ENCODE measurements at places on chromosomes 3 and 15.

DNA sequence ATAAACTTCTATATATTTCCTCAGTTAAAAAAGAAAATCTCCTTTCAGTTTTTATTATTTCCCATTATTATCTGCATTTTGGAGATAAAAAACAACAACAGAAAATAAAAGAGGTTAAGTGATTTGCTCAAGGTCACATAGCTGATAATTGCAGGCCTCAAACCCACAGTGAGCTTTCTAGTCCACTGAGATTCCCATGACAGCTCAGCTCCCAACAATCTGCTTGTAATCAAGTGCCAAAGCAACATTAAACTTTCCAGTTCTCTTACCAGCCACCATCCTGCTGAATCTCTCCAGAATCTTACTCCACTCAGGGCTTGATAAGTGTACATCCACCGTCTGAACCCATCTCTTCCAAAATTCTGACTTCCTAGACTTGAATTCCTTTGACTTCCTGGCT, 318.2 kb upstream of the SEMA6D start:
- DNase-seq: no peak

- no peak for DNase-seq
Measured at GRCh38 chr3:4421121-4421520, 45.9 kb downstream of the SUMF1 start.

GRCh38 chr15:57147621-57148020, 228.7 kb upstream of the CGNL1 start:
- no peak for DNase-seq

DNA sequence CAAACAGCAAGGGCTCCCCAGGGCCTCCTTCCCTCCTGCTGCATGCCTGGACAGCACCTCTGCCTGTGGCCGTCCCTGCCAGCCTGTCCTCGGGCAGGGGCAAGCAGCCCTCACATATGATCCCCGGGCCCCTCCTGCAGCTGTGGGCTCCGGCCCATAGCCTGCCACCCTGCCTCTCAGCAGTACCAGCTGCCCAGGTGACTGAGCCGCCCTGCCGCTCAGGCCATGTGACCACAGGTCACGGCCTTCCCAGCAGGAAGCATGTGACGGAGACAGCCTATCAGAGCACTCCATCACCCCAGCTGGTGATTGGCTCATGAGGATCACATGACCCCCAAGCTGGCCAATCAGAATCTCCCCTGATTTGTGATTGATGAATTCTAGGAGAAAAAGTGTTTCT, 23.9 kb downstream of the ALDH1L1 start:
- no peak for DNase-seq

DNA sequence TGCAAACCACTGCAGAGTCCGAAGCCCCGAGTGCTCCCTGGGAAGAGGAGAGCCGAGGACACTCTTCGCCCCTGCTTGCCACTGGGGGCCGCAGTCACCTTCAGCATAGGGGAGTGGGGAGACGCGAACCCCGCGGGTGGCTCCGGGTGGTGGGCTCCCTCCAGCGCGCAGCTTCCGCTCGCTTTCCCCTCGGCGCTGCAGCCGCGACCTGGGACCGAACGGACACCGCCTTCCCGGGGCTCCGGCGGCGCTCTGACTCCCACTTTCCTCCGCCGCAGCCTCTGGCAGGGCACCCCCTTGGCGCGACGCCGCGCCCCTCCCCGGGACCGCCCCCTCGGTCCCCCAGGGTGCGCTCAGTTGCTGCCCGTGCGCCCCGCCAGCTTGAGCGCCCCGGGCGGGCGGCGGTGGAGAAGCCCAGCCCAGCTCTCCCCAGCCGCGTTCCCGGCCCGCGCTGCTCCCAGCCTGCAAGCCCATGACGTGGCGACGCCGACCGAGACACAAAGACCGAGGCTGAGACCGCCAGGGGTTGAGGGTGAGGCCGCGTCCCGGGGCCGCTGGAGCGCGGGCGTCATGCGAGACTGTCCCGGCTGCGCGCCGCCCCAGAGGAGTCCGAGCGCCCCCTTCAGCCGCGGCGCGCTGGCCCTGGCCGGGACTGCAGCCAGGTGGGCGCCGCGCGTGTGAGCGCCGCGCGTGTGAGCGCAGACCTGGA, at the start of gene MINAR1:
Gene MINAR1 (plus strand): TSS at position 701 of the 709 bp plus-strand sequence. CDS start 23,812 bp downstream, outside the sequence.
- DNase-seq: peak; percentile 81

DNA sequence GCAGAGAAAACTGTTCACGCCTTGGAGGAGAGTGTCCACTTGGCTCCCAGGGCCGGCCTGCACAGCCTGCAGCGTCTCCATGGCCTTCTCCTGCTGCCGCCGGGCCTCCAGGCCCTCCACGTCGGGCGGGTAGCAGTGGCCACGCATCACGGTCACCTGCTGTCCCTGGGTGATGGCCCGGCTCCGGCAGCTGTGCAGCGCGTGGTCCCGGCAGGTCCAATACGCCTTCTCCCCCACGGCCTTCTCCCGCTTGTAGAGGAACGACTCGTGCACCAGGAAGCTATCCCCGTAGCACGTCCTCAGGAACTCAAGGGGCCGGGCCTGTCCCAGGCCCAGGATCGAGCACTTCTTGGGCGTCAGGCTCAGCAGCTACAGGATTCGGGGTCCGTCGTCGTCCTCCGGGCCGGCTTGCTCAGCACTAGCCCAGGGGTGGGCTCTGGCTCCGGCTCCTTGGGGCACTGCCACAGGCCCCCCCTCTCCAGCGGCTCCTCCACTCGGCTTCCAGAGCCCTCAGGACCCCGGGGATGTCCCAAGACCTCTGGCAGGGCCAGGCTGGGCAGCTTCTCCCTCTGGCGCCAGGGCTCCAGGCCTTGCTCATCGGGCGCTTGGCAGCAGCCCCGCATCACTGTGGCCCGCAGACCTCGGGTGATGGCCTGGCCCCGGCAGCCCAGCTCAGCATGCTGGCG, 83.6 kb upstream of the FXR1 start:
- no peak for DNase-seq

DNA sequence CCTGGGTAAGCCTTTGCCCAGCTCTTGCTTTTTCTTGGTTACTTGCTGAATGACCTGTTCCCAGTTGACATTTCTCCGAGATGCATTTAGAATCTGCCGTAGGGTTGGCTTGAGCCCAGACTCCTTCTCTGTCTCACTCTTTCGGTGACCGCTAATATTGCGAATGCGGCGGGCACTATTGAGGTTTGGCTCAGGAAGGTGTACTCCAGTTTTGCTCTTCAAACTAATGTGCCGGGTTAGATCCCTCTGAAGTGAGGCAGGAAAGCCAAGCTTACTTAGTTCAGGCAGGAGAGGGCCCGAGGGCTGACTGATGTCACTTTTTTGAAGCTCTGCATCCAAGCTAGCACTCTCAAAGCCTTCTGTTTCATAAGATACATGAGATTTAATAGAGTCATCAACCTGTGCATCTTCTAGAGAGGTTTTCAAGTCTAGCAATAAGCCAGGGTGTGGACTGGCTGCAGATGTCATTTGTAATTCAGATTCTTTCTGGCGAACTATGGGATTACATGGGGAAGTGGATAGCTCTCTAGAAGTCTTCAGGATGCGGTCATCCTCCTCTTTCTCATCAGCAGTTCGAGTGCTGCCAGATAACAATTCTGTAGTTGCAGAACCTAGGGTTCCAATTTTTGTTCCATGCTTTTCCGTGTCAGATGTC, 41.0 kb downstream of the ZNF106 start:
- no peak for DNase-seq

- no peak for DNase-seq
Measured at GRCh38 chr3:52315977-52316764, at the start of gene DNAH1. Gene DNAH1, plus strand, starts transcription at chr3:52316319. Its CDS starts 6,124 bp downstream, at chr3:52322443.

DNA sequence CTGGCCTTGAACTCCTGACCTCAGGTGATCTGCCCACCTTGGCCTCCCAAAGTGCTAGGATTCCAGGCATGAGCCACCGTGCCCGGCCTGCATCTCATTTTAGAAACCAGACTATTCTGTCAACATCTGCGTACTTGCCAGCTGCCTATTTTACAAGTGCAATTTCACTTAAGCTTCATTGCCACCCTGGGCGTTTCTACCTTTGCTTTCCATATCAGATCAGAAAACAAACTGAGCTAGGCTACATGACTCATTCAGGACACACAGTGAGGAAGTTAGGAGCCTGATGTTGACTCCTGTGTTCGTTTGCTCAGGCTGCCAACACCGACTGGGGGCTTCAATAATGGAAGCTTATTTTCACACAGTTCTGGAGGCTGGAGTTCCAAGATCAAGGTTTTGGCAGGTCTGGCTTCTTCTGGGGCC, 42.3 kb upstream of the KLHL25 start:
- DNase-seq: no peak

Data from substantia nigra (tissue), 51 donors.